CD4-positive, alpha-beta T cell treated with Interleukin-2 at 100 ng/mL for 4 hours (primary cell): ENCODE measurements at places on chromosomes 6 and 20.

DNA sequence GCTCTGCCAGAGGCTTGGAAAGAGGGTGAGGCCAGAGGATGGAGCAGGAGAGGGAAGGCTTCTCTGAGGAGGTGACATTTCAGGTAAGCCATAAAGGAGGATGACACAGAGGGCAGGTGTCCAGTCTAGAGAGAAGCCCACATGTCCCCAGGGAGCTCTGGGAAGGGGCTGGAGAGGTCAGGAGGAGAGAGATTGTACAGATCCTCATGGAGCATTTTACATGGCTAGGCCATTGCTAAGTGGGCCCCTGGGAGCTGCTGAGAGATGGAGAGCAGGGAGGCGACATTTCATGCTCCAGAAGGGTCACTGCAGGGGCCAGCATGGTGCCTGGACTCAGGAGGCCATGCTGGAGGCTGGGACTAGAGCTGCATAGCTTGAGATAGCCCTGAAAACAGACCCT is 124.5 kb downstream of the TOX2 start:
- DNase-seq, result no peak

DNA sequence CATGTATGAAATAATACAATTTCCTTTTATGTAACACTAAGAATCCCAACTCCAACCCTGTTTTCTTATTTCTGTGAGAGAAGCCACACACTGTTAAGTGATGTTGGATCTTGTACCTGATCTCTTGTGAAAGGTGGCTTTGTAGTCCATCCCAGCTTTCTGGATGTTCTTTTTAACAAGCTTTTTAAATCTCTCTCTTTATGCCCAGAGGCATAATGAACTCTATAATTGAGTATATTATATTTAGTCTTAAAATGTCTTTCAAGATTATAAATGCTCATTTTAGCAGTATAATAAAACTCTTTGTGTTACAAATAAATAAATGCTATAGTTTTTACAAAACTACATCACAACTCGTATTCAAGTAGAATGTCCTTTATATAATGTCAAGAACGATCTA is 922.1 kb downstream of the EPHA7 start:
- DNase-seq, result no peak

- DNase-seq, result no peak
Observed at GRCh38 chr6:17957498-17957897, 29.9 kb downstream of the KIF13A start.

DNA sequence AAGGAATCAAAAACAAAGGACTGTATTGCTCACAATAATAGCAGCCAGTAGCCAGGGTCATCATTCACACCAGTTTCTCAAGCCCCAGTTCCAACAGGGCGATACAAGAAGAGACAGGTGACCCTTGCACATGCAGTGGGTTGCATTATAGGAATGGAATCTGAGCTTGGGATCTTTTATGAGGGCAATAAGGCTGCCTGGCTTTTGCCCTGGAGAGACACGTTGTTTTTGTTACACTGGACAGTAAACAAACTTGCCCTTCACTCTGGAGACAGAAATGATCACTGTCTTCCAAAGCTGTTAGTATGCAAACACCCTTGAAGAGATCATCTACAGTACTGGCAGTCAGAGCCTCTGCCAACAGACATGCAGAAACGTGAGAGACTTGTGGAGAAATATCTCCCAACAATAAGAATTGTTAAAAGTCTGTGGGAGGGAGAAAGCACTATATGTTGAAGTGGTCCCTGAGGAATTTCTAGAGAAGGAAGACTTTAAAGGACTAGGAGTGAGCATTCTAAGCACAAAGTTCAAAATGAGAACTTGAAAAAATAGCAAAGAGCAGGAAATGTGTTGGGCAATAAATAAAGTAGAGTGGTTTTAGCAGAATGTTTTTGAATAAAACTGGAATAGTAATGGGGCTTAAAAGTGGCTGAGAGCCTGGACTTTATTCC is 6.2 kb upstream of the COL12A1 start:
- DNase-seq, result no peak

- no peak for DNase-seq
Observed at GRCh38 chr6:44614396-44614795, 226.9 kb downstream of the CDC5L start.

DNA sequence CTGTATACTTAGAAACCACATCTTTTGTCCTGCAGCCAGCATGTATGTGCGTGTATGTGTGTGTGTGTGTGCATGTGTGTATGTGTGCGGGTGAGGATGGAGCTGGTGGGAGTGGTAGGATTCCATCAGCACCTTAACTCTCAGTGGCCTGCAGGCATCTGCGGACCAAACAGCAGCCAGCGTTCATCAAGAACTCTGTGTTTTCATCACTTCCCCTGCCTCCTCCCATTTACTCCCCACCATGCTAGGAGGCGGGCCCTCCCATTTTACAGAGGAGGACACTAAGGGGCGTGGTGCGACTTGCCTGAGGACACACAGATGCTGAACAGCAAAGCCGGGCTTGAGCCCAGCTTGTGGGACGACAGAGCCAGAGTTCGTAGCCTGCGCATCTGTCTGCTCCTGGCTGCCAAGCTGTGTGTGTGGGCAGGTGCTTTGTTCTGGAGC is 8.9 kb downstream of the VSTM2L start:
- DNase-seq, result no peak

GRCh38 chr20:51542033-51542570 is 417 bp downstream of the NFATC2 start:
- DNase-seq, result peak; percentile 62

GRCh38 chr6:136923116-136923953 is 1.2 kb downstream of the SLC35D3 start:
- no peak for DNase-seq

- no peak for DNase-seq
Observed at GRCh38 chr20:48683467-48684175, 144.2 kb downstream of the PREX1 start.

GRCh38 chr20:8670893-8671215 is 398.0 kb upstream of the PLCB4 start:
- DNase-seq, result no peak

GRCh38 chr20:61621035-61621730 is 369.1 kb downstream of the CDH4 start:
- DNase-seq, result no peak

DNA sequence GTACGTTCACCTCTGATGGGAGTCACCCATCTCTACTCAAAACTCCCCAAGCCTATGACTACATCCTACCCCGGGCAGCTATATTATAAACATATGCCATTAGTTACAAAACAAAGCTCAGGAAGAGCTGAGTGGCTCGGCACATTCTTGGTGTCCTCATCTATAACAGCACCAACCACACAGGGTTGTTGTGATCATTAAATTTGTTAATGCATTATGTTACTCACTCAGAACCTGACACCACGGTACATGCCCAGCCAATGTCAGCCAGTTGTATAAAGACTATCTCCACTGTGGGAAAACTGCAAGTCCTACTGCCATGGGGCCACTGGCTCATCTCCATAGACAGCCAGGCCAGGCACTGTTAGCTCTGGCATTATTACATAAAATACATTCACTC is 7.7 kb downstream of the CDK5RAP1 start:
- no peak for DNase-seq

DNA sequence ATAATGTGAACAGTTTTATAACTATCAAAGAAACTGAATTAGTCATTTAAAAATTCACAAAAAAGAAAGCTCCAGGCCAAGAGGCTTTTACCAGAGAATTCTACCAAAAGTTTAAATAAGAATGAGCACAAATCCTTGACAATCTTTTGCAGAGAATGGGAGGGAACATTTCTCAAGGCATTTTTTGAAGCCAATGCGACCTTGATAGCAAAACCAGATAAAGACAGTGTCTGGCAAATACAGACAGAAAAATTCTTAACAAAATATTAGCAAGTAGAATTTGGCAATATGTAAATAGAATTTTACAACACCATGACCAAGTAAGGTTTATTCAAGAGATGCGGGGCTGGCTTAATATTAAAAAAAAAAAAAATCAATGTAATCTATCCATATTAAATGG is 41.7 kb downstream of the RNF24 start:
- no peak for DNase-seq

DNA sequence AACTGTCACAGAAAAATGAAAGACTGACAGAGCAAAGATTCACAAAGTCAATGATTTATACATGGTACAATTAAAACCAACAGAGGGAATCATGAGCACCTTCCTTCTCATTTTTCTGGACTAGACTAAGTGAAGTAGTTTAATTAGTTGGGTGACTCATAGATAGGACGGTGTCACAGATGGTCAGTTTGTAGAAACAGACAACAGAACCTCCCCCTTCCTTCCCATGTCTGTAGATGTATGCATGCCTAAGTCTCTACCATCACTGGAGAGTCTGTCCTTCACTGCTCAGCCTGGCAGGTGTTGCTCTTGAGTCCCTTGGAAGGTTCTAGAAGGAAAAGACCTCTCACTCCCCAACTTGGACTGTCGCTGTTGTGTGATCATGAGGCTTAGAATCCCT is 75.4 kb upstream of the EEF1E1 start:
- no peak for DNase-seq

DNA sequence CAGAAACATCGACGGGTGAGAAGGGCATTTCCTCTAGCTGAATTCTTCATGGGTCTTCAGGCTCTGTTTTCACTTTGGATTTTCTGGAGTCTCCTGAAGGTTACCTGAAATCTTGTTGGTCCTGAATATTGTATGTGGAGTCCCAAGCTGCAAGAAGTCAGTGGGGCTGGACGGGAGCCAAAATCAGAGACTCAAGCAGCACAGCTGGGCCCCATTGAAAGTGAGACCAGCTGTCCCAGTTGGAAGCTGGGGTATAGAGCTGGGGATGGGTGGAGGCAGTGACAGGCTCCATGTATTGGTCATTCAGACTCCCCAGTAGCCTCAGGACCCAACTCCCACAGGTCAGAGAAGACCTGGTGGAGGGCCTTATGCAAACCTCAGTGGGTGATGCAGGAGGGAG is 111.3 kb upstream of the MLN start:
- peak; percentile 2 for DNase-seq

- no peak for DNase-seq
Observed at GRCh38 chr6:15411766-15412165, 165.9 kb downstream of the JARID2 start.

GRCh38 chr6:143955971-143956370 is 52.1 kb downstream of the PLAGL1 start:
- no peak for DNase-seq

GRCh38 chr6:1604158-1605003 is 5.3 kb upstream of the FOXC1 start:
- DNase-seq, result peak; percentile 47

GRCh38 chr6:121971931-121972335 is 427.5 kb upstream of the HSF2 start:
- DNase-seq, result no peak

- no peak for DNase-seq
Observed at GRCh38 chr6:40313582-40313981, 273.6 kb downstream of the LRFN2 start.

- DNase-seq, result no peak
Observed at GRCh38 chr6:167275001-167275400, 16.1 kb upstream of the UNC93A start.

DNA sequence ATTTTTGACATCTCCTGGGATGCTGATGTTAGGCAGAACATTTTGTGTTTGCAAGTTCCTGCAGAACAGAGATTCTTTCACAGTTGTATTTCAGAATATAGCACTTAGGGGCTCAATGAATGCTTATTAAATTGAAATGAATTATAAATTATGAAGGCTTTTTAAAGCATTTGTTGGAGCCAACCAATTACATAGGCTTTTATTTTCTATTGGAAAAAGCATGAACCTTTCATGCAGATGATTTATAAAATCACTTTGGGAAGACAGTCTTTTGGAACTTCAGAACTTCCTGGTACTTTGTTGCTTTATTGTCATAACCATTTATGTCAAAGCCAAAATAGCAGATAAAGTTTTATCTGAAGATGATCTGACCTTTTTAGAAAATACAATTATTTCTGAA is 69.2 kb upstream of the HINT3 start:
- no peak for DNase-seq

GRCh38 chr20:57047281-57048026 is 219.0 kb downstream of the BMP7 start:
- DNase-seq, result no peak

GRCh38 chr20:14304472-14304871 is 32.9 kb downstream of the FLRT3 start:
- DNase-seq, result no peak

DNA sequence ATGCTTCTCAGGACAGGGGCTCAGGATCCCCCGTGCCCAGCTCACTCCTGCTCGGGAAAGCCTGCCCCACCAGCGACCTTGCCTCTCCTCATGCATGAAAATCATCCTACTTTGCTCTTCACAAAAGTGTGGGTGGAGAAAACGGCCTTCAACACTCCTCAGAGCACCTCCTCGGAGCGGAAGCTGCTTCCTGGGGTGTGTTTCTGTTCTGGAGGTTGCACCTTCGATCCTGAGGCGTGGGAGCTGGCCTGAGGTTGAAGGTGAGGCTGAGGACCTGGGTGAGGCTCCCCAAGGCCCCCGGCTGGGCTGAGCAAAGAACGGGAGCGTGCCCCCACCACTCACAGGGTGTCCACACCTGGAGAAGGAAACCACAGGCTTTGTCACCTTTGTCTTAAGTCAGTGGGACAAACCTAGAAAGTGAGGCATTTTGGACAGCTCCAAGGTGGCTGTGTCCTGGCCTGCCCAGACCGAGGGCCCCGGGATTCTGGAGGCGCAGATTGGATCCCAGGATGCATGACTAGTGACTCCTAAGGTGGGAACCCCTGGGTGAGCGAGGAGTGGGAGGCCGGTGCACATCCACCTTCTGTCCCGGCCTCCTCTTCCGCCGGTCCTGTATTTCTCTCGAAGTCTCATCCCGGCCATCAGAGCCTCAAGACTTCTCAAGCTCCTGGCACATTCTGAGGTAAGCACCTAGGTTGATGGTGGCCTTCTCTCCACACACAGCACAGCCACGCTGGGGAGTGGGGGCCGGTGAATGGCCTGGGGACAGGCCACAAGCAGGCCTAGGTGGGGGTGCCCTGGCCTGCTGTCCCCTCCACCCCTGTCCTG is 104.7 kb downstream of the TMEM242 start:
- DNase-seq, result no peak

DNA sequence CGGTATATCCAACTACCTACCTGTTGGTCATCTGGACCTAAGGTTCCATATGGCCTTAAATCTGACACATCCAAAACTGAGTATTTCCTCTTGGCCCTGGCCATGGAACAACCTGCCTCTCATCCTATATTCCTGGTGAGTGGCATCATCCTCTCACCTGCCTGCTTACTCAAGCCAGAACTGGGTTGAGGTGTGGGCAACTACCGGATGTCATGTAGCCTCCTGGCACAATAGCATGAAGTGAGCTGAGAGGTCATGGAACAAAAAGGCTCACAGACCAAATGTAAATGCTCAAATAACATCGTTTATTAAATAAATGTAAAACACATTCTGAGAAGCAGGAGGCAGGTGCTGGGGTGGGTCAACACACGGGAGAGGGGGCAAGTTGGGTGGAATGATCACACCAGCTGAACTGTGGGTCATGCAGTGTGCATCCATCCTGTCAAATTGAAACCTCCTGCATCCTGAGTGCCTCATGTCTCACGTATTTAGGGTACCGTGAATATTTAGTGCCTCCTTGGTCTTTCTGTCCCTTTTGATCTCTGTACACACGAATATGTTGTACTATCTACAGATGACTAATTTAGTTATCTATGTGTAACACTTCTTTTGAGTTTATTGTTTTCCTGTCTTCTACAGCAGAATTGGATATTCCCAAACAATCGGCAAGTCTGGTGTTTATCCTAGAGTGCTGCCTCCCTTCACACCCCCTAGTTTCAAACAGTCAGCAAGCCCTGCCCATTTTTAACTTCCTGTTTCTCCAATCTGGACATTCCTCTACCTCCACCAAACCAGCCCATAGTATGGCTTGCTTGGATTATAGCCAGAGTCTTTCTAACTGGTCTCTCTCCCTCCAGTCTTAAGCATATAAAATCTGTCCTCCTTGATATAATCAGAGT is 7.9 kb upstream of the POU5F1 start:
- DNase-seq, result no peak
